ENCODE measurements at places on chromosomes 11 and 22. TPM values are rescaled to one million over a fixed set of nuclear protein-coding genes. Genes with fewer than 3 reads are reported as not detected.

DNA sequence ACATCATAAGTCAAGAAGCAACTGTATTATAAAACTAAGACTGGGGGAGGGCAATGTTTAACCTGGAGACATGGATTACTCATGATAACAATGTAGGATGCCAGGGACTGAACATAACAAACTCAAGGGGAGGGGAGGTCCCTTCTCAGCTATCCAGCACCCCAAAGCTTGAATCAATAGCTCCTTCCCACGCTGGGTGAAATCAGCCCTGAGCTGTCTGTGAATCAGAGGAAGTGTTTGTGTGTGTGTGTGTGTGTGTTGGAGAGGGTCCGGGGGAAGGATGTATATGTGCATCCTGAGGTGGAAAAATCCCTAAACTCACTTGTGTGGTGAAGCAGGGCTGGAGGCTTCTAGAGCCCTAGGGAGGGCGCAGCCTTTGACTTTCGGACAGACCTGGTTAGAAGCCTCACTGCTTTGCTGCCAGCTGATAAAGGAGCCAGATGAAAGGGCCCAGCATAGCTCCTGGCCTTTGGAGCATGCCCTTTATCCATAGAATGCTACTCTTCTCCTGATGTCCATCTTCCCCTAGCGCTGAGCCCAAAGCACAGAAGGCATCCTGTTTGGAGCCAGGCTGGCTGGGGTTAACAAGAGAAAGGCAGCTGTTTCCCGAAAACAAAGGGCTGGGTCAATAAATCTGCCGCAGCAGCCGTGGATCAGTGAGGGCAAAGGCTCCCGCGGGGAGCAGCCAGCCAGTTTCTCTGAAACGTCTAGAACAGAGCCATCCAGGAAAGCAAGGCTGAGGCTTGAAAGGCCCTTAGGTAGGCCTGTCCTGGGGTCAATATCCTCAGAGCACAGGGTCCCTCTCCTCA, 35.8 kb downstream of the TNKS1BP1 start:
- DNase-seq, result no peak

Gene TMEM218
- 11.3 TPM for total RNA-seq

DNA sequence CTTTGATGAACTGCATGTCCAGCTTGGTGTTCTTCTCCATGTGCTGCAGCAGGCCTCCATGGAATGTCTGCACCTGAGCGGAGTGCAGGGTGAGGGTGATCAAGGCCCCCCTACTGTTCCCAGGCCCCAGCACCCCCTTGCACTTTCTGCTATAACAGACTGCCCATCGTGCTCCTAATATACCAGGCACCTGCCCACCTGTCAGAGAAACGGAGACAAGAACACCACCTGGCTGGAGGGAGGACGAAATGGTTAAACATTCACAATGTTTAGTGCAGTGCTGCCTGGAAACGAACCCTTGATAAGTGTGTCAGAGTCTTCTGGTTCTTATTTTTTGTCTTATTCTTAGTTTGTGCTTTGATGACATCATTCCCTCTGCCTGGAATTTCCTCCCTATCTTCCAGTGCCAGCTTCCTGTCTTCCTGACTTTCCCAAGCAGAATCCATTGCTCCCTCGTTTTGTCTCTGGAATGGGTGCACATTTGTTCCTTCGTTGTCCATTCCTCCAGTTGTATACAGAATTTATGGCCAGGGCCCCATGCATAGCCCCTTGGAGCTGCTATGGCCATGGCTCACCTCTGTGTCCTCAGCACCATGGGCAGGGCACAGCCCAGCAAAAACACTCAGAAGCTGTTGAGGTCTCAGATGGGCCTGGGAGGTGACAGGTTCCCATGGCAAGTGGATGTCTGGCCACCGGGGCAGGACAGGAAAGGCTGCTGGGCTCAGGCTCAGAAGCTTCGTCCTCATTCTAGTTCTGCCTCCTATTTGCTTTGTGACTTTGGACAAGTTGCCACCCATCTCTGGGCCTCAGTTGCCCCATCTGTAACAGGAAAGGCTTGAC, 11.9 kb downstream of the BAIAP2L2 start:
- no peak for DNase-seq

DNA sequence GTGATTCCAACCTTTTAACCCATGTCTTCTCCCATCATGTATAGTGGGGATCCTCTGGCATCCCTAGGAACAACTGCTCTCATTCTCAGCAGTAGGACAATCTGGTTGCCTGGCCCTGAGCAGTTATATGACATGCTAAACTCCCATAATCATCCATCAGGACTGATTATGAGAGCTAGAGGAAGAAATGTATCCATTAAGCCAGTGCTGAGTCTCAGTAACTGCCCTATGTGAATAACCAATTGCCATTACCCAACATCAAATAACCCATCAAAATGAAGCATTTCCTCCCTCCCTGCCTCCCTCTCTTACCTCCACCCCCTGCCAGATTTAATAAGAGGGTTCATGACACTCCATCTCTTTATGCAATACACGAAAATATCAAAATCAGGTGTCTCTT, 277.6 kb downstream of the NXPE2 start:
- DNase-seq, result no peak

GRCh38 chr11:17224727-17225126, 16.9 kb upstream of the PIK3C2A start:
- DNase-seq, result no peak

Gene P2RX3
- not detected for total RNA-seq

Gene CNGA4
- not detected for total RNA-seq

Gene INS
- 1.3 TPM for total RNA-seq

DNA sequence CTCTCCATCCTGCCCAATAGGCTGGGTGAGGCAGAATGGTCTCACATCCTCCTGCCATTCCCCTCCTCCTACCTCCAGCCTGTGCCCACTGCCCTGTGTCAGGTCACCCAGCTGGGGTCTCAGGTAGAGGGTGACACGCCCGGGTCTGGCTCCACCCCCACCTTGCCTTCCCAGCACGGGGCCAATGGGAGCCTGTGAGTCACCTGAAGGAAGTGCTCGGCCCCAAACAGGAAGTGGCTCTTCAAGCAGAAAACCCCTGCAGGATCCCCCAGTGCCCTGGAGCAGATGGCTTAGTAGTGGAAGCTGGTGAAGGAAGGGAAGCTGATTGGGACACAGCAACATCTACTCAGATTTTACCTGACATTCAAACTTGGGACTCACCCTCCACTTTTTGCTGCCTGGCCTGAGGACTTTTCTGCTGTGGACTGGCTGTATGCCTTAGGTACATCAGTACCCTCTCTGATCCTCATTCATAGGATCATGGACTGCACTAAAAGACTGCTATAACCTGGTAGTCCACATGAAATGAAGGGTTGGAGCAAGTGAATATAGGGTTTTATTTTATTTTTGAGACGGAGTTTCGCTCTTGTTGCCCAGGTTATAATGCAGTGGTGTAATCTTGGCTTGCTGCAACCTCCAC, 33.4 kb downstream of the GDPD5 start:
- no peak for DNase-seq

- no peak for DNase-seq
Observed at GRCh38 chr11:10592331-10592730, 23.9 kb upstream of the LYVE1 start.

- no peak for DNase-seq
Observed at GRCh38 chr11:43697679-43698078, 17.1 kb downstream of the HSD17B12 start.

DNA sequence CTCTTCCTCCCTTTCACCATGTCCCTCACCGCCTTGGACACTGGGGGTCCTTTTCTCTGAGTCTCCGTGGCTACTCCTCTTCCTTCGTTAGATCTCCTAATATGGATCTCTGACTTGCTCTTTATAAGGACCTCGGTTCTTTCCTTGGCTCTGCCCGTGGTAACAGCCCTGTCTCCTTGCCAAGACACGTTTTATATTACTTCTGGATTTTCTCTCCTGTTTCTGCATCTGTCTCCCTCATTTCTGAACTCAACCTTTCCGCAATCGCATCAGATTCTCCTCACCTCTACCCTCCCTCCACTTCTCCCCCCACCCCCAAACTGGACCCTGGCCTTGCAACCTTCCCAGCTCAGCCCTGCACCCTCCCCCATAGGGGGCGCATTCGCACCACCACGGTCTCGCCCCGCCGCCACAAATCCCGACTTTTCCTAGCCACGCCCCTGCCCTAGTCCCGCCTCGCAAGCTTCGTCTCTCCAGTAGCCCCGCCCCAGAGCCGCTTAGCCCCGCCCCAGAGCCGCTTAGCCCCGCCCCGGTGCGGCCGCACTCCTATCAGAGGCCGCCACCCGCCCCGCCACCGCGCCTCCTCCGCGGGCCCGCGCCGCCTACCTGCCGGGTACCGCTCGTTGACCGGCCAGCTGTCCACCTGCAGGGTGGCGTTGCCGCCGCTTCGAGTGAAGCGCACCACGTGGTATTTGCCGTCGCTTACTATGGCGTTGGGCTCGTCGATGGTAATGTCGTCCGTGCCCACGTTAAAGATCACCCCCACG, 39.0 kb downstream of the SLC22A12 start:
- DNase-seq, result peak; percentile 66

DNA sequence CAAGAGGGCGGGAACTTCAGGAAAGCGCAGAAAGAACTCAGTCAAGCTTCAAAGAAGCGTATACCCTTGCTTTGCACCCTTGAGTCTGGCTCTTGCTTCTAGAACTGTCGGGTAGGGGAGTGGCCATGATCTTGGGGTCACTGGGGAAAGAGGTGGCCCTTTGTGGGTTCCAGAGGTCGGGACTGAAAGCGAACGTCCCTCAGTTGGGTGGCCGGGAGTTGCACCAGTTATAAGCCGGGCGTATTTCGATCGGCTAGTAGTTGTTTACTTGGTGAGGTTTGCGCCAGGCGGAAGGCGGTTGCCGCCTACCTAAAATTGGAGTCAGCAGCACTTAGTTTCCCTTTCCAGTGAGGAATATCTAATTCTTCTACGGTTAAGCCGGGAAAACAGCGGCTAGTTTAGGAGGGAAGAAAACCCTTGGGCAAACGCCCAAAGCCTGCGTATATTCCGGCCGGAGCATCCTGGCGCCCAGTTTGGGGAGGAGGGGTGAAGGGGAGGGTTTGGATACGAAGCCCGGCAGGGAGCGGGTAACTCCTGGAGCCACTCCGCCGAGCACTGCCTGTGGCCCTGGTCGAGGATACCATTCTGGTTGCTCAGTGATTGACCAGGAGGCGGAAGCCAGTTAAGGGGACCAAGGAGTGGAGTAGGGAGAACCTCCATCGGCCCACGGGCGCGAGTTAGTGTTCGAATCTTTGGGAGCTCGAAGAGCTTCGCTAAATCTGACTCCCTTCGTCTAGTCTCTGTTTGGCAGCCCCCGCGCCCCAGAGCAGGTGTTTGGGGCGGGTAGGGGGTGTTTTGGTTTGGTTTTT, 807 bp upstream of the WT1 start:
- DNase-seq, result no peak

DNA sequence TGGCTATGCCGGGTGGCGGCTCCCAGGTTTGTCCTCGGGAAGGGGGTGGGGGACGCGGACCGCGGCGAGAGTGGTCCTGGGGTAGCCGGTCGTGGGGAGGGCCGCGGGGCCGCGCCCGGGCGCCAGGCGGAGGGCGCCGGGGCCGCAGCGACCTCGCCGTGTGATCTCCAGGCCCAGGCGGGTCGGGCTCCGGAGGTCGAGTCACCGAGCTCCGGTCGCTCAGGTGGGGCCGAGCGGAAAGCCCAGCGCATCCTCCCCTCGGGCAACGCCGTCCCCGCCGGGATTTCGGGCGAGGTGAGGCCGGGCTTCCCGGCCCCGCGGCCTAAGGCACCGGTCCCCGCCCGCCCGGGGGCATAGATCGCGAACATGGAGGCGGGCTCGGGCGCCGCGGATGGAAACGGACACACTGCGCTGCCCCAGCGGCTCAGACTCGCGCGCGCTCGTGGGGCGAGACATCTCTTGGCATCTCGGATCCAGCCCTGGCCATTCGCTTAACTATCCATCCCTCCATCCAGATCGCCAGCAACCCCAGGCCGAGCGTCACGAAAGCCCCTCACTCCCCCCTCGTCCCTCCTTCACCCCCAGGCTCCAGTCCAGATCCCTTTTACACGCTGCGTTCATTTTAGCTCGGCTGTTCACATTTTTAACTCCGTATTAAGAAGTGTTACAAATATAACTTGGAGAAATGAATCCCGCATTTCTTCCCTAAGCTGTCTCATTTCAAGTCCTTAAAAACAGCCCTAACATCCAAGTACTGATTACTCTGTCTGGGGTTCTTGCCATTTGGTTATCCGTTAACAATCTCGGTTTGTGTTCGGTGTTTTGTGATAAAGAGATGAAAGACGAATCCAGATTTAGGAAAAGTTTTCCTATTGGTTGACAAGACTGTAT, 460 bp downstream of the ZC3H12C start:
- DNase-seq, result peak; percentile 52

DNA sequence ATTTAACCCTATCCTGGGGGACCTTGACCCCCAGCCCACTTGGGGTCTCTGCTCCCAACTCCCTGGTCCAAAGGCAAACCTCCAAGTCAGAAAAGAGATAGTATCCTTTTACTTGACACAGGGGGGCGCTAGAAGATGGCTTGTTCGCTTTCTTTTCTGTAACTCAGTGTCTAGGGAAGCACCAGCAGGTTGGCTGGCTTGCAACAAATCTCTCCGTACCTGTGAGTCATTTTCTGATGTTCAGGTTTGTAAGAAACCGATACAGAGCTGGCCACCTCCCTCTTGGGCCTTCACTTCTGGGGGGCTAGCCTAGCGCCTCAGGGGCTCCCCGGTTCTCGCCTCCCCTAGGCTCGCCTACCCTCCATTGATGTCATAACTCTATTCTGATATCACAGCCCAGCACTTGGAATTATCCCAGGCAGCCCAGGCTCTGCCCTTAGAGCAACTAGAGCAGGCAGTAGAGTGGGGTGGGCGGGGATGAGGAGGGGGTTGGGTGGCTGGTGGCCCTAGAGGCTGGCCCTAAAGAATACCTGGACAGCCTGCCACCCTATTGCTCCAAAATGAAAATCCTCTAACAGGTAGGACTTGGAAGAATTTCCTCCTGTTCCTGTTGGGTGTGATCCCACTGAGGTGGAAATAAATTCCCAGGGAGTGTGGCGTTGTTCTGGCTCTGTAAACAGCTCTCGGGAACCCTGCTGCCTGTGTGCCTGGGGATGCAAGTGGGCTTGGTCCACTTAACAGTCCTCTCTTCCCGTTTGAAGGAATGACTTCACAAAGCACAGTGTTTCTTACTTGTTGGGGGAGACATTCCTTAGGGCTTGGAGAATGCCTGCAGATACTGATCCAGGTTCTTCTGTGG, 69.4 kb downstream of the OSBP2 start:
- DNase-seq, result peak; percentile 39

Measured in left colon (tissue), 2 donors.